ENCODE measurements at places on chromosomes 1 and 21.
A peak's percentile ranks its signal among the peaks of the same experiment; 100 is the strongest.

GRCh38 chr1:197778366-197778945 is 3.2 kb upstream of the DENND1B start:
- DNase-seq: no peak

DNA sequence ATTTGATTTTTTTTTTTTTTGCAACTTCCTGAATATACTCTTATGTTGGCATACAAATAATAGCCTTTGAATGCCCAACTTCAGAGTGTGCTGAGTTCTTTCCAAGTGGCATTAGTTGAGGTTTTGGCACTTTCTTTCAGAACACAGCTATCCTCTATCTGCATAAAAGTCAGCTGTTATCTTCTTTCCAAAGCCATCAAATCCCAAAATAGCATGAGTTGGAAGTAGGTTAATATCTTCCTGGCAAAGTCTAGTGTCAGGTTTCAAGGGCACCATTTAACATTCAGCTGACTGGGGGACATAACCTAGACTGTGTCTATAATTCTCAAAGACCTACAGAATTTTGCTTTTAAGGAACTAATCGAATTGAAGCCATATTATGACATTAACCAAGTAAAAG is 223.9 kb downstream of the PLPP3 start:
- DNase-seq: no peak

DNA sequence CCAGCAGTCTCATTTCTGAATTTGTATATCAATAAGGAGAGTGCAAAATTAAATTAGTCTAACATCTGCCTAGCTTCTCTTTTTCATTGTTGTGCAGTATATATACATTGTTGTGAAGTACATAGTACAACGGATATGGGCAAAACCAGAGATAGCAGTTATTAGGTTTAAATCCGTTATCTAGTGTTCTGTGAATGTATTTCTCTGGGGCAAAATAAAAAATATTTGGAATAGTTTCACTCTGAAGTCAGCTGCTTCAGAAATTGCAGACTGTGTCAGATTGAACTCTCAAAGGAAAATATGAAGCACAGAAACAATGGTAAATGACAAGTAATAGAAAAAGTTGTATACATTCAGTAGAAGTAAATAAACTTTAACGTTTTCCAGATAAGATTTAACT is 836.5 kb upstream of the CXADR start:
- no peak for DNase-seq

DNA sequence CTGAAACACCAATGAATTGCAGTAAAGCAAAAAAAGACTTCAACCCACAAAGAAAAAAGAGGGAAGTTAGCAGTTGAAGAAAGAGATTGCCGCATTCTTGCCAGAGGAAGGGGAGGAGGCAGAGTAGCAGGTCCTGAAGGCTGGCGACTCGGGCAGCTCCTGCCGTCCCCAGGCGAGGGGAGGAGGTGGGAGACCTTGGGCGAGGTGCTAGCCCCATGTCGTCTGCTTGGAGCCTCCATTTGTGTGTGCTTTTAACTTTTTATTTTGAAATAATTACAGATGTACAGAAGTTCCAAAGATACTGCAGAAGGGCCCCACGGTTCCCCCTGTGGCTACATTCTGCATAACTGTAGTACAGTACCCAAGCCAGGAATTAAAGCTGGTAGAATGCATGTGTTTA is 6.7 kb downstream of the TRPM2 start:
- DNase-seq: no peak

DNA sequence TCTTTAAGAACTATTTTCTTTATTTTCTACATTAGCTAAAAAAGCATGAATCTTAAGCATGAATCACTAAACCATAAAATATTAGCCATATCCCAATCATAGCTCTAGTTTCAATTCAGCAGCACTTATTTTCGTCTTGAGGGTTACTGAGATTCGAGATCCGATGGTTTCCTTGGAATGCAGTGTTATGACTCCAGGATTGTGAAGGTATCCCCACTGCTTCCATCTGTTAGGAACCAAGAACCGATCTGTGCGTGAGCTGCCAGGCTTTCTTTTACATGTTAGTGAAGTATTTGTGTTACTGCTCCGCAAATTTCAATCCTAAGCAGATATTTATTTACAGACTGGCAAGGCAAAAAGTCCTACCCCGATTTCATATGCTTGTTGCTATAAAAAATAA is 18.8 kb downstream of the TNFRSF9 start:
- DNase-seq: peak; percentile 72

DNA sequence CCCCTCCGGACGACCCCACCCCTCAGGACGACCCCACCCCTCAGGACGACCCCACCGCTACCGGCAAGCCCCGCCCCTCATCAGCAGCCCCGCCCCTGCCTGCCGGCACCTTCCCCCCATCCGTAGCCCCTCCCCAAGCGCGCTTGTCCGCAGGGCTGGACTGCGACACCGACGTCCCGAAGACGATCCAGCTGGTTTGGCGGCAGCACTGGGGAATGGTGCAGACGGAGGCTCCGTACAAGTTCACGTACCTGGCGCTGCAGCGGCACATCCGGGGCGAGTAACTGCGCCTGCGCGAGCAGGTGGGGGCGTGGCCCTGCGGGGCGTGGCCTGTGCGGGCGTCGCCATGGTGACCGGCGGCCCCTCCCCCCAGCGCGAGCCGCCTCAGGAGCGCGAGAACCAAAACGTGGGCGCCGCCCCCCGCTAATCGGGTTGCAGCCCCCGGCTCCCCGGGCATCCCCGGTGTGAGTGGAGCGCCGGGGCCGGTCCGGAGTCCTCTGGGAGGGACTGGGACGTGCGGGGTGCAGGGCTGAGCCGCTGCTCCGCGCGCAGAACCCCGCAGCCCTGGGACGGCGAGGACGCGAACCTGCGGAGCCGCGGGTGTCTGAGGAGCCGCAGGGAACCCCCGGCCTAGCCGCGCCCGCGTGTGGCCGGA is 4.9 kb downstream of the RNF223 start:
- DNase-seq: no peak

DNA sequence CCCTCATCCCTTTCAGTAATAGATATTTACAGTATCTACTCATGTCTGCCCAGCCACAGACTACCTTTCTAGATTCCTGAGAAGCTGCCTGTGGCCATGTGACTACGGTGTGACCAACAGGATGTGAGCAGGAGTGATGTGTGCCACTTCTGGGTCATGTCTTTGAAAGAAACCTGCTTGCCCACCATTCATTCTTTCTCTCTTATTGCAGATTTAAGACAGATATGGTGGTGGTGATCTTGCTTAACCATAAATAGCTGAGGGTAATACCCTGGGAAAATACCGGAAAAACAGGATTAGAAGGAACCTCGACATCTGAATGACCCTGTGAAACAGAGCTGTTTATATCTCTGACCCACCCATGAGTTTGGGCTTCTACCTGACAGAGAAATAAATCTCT is 41.6 kb upstream of the GUCA2A start:
- no peak for DNase-seq

DNA sequence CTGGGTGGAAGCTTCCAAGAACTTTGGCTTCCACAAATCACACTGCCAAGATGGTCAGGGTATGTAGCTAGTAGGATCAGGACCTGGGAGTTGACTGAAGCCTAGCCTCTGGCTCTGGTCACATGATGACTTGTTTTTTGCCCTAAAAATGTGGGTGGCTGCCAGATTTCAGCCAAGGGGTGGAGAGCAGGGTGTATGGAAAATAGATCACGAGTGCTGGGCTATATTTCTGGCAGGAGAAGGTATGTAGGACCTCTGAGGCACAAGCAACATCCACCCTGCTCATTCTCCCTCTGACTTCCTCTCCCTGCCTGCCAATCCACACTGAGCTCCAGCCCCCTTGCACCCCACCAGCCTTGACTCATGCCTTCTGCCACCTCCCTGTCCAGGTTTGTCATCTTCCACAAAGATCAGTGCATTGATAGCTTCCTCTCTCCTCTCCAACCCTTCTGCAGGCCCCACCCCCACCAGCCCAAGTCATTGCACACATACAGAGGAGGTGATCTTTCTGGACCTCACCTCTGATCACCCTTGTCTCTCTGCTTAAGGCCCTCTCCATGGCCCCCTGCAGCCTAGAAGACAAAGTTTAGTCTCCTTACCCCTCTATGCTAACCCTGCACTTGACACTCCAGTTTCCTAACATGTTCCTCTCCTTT is 8.3 kb upstream of the CYP4B1 start:
- DNase-seq: no peak

DNA sequence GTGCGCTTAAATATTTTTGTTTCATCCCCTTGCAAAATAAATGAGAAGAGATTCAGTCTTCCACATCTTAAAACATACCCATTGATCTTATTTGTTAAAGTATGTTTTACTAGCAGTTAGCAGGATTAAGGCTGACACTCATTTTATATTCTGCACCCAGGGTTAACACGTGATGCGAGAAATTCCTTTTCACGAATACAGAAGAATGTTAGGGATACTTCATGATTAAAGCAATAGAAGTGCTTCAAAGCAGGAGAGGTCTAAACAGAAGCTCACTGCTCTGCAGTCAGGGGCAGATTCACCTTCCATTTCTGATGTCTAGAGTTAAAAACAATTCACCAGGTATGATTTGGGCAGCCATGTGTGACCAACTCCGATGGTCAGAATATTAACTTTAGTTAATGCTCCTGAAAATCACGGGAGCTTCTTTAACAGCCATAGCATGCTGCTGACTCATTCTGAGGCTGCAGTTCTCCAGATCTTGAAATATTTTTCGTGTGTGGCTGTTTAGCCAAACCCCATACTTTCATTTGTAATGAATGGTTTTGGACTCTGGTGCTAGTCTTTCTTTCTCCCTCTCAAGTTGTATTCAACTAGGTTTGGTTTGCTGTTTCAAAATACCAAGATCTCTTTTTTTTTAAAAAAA is 19.7 kb downstream of the BCAR3 start:
- DNase-seq: peak; percentile 65

DNA sequence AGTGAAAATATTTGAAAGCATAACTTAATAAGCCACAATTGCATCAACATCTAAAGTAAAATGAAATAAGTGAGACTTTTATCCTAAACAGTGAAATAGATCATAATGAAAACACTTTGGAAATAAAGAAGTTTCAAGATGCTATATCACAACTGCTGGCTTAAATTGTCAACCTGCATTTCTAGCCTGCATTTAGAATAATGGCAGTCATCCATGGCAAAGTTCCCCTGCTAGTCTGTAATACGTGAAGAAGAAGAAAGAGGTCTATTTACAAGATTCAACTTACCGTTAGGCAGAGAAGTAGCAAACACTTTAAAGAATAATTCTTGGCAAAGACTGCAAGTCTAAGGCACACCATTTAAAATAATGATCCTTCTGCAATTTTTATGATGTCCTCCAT is 133.6 kb downstream of the DPYD start:
- no peak for DNase-seq

- DNase-seq: no peak
These were observed 17.3 kb upstream of the PLEKHG5 start for GRCh38 chr1:6508816-6509189.

DNA sequence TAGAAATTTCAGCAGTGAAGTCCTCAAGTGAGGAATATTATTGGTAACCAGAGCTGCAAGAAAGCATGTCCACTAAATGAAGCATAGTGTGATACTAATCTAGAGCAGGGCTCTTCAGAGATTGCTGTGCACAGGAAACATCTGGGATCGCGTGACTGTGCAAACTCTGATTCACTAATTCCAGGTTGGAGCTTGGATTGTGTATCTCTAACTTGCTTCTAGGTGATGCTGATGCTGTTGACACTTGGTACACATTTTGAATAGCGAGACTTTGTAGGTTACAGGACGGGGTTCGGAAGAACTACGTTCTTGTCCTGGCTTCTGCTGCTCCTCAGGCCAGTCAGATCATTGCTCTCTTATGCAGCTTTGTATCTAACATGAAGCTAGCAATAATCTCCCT is 66.5 kb downstream of the PRRX1 start:
- no peak for DNase-seq

DNA sequence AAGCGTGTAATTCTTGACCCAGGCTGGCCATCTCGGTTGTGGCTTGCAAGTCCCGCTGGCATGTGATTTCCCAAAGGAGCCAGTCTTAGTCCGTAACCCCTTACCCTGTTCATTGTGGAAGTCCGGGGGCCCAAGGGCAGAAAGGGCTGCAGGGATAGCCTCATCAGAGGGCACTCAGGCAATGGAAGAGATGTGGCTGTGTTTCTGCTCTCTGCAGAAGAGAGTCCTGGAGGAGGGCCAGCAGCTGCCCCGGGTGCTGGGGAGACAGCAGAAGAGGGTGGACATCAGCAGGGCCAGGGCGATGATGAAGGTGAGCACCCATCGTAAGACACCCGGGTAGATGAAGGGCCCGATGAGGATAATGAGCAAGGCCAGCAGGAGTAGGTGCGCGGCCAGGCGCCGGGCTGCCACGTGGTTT is 830 bp downstream of the RNF186 start:
- DNase-seq: no peak

- no peak for DNase-seq
These were observed 1.5 kb downstream of the MXRA8 start for GRCh38 chr1:1356796-1357401.

- no peak for DNase-seq
These were observed 10.4 kb upstream of the GJA8 start for GRCh38 chr1:147892216-147892615.

DNA sequence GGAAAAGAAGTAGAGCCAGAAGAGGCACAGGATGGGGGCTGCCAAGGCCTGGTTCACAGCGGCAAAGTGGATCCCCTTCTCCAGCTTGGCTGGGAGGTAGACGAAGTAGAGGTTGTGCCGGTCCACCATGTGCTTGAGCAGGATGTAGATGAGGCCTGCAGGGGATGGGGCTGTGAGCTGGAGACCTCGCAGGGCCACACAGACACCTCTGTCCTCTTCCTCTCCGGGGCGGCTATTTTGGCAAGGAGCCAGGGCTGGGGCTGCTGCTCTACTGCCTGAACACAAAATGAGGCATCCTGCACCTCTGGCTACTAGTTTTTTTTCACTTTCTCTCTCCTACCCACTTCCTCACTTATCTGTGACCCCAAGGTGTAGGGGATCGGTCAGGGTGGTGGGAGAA is 32.3 kb downstream of the TMEM63A start:
- DNase-seq: no peak

DNA sequence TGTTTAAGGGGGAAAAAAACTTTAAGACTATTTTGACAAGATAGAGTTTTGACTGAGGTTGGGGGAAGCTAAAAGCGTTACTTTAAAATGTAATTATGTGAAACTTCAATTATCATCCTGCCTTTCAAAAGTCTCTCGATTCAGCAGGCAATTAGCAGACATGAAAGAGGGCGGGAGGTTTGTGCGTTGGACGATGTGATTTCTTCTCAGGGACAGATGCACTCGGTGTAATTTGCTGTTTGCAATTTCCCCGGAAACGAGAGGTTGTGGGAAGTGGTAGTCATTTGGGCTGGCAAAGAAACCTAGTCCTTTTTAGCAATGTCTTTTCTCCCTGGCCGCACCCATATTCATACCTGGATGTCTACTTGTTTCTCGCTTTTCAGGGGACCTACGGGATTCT is 27.1 kb downstream of the KAZN start:
- no peak for DNase-seq

DNA sequence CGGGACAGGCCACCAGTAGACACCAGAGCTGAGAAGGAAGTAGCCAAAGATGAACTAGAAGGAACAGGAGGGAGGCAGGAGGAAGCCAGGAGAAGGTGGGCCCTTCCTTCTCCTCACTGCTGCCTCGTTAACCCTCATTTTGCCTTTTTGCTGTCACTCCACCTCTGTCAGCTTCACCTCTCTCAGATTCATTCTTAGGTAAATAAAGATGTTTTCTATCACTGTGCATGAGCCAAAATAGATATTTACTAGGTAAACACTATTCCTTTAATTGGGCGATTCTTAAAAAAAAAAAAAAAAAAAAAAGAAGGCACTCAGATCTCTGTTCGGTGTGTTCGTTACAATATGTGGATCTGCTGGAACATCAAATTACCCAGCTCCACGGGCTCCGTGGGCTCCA is 112.3 kb downstream of the GLUL start:
- DNase-seq: no peak

GRCh38 chr1:171913385-171913784 is 72.1 kb downstream of the DNM3 start:
- peak; percentile 4 for DNase-seq

All from HS-27A (cell line).